ENCODE measurements at places on chromosomes 6 and 20.

DNA sequence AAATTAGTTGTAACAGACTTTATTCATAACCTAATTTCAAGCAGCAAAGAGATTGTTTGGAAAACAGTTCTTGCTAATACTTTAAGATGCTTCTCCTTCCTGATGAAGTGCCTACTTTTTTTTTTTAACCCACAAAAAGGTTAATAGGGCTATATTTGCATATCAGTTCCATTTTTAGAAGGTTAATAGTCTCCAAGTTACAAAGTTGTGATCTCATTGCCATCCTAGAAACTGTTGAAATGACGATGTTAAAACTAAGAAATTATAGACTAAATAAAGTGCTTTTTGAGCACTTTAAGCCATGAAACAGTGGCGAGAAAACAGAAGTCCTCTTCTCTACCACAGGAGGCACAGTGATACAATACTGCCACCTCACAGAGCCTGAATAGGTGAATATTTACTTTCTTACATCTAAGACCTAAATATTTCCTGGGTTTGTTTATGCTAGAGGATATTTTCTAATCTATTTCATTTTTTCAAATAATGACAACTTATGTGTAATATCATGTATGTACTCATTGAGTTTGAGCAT, 5.3 kb downstream of the RNF144B start:
- DNase-seq, result no peak

DNA sequence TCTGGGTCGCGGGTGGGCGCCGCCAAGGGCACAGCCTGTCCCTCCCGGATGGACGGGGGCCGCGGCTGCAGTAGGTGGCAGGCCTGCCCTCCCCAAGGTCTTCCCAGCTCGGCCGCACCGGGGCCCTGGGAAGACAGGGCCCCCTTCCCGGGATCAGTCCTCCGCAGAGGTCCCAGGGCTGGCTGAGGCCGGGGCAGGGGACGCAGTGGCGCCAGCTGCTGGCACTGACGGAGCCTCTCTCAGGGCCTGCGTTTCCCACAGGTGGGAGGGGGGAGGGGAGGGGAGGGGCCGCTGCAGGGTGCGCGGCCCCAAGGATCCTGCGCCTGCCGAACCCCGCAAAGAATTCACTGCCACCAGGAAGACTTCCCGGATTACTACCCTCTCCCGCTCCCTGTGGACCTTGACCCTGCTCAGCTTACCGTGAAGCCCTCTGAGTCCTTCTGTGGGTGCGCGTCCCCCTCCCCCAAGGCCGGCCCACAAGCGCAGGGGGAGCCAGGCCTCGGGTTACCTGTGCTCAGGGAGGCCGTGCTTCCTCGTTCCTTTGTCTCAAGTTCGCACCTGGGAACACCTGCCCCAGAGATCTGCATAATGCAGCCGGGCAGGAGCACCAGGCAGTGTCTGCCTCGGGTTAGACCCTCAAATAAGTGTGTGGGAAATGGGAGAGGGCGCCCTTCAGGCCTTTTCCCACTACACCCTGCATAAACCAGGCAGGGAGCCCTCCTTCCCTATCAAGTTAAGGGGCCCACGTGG, 5.1 kb downstream of the LZTS3 start:
- DNase-seq, result peak; percentile 92

GRCh38 chr6:166306378-166307081, 1.7 kb downstream of the PRR18 start:
- DNase-seq, result no peak

- no peak for DNase-seq
Measured at GRCh38 chr6:92377137-92377536, 1042.2 kb downstream of the EPHA7 start.

- DNase-seq, result no peak
Measured at GRCh38 chr6:34369385-34369784, 23.1 kb downstream of the NUDT3 start.

GRCh38 chr6:112231594-112232060, 22.7 kb downstream of the LAMA4 start:
- no peak for DNase-seq

GRCh38 chr6:119728935-119729334, 379.4 kb upstream of the MAN1A1 start:
- no peak for DNase-seq

DNA sequence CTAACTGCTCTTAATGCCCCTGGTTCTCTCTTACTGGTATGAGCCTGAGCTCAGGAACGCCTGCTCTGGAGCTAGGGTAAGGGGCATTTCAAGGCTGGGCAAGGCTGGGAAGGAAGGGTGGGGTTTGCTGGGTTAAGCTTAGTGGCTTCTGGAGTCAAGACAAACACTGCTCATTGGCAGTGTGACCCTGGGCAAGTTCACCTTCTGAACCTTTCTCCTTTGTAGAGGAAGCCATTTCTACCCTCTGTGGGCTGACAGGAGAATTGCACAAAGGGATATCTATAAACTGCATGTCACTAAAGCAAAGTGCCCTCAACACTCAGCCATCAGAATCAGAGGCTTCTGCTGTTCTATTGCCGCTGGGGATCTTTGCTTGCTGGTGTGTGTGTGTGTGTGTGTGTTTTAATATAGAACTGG, 20.3 kb upstream of the LRRN4 start:
- DNase-seq, result peak; percentile 31

GRCh38 chr6:3561725-3562124, 104.9 kb upstream of the SLC22A23 start:
- no peak for DNase-seq

Data from NCI-H510A (cell line).